ENCODE measurements at places on chromosomes 7 and 10.
A peak's percentile ranks its signal among the peaks of the same experiment; 100 is the strongest.

GRCh38 chr10:49562893-49563292 is 24.0 kb upstream of the ERCC6 start:
- no peak for DNase-seq

DNA sequence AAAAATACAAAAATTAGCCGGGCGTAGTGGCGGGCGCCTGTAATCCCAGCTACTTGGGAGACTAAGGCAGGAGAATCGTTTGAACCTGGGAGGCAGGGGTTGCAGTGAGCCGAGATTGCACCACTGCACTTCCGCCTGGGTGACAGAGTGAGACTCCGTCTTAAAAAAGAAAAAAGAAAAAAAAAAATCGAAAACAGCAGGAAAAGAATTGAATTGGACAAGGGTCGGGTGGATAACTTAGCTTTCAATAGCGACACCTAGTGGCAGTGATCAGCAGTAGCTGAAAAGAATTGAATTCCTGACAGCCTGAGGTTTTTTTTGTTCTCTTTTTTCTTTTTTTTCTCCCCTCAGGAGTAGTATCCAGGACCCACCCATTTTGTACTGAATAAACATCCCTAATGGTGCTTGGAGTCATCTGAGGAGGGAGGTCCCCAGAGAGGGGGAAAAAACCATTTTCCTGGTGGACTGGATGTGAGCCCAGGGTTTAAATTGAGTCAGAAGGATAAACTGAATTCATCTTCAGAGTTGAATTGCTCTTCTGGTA is 55.1 kb downstream of the CYCS start:
- peak; percentile 69 for DNase-seq

DNA sequence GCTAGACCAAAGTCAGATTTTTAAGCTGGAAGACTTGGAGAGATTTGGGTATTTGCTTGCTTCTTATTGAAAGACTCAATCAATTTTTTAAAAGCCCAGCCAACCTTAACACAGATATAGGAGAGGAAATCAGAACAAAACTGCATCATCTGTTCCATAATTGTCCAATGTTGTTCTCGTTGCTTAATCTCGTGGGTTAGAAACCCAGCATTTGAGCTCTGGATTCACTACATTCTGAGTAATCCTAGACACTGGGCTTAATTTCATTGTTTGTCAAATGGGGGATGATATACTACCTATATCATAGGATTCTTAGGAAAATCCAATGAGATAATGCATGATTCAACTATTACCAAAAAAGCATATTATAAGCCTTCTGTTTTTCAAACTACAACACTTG is 48.9 kb downstream of the CALD1 start:
- no peak for DNase-seq

DNA sequence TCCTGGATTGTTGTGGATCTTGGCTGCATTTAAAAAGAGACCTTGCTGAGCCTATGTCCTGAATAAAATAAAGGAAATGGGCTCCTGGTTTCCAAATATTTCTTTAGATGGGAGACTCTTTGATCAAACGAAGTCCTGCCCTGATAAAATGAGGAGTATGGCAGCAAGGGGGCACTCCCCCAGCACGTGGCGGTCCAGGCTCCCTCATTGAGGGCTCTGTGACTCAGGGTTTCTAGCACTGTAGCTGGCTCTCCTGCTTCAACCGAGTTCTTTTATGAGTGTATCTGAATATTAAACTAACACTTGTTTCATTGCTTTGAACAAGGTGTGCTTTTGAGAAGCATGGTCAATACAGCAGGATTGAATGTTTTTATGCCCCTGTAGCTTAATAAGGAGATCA is 114.2 kb downstream of the AVL9 start:
- DNase-seq = no peak

GRCh38 chr7:36831049-36831448 is 106.8 kb upstream of the AOAH start:
- no peak for DNase-seq

- DNase-seq = no peak
These were observed 49.9 kb upstream of the AHR start for GRCh38 chr7:17248527-17248926.
